ENCODE measurements at places on chromosomes 13 and 19.

GRCh38 chr19:54063350-54064116, at the start of gene VSTM1:
Gene VSTM1 (minus strand): TSS chr19:54063897. CDS start chr19:54063777, 120 bp downstream.
- no peak for DNase-seq

DNA sequence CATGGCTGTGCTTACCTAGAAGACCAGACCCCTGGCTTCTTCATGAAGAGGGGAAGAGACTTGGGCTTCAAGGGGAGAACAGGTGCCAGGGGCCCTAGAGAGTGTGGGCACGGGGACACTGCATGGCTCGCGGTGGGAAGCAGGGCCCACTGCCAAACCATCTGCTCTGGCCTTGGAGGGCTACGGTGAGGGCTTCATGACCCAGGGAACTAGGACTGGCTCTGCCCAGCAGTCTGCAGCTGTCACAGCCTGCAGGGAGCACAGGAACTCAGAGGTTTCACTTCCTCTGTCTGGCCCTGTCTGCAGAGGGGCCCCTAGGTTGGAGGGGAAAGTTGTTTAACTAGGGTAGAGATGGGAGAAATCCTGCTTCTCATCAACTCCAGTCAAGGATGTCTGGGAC, 4.3 kb downstream of the ERCC1 start:
- peak; percentile 81 for DNase-seq

GRCh38 chr19:13117176-13117771, 734 bp upstream of the TRMT1 start:
- no peak for DNase-seq

GRCh38 chr13:51704399-51705313, 99.3 kb downstream of the DHRS12 start:
- no peak for DNase-seq

GRCh38 chr13:29196409-29197074, 376.4 kb downstream of the MTUS2 start:
- no peak for DNase-seq

- DNase-seq, result peak; percentile 70
Observed at GRCh38 chr13:101144808-101145419, 271.4 kb downstream of the NALCN start.

DNA sequence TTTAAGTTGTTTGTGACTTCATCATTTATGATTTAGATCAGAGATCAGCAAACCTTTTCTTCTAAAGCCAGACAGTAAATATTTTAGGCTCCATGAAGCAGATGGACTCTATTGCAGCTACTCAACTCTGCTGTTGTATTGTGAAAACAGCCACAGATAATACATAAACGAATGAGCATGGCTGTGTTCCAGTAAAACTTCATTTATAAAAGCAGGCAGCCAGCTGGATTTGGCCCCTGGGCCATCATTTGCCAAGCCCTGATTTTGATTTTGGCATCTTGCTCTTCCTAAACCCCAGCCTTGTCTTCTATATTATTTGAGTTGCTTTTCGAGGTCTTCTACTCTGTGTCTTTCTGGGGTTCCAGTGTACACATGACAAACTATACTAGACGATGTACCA, 41.3 kb downstream of the RNASEH2B start:
- no peak for DNase-seq

DNA sequence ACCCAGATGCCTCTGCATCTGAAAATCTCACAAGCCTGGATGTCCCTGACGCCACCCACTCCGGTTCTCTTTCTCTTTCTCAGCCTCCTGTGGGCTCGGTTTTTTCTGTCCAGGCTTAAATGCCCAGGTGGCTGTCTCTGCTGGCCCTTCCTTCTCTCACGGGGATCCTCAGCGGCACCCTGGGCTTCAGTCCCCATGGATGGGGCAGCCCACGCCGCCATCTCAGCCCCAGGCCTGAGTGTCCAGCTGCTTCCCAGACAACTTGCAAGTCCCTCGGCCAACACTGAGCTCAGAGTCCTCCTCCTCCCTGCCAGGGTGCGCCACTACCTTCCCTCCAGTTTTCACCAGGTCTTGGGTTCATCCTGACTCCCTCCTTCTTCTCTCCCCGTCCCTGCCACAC, 6.4 kb downstream of the FBN3 start:
- DNase-seq, result no peak

DNA sequence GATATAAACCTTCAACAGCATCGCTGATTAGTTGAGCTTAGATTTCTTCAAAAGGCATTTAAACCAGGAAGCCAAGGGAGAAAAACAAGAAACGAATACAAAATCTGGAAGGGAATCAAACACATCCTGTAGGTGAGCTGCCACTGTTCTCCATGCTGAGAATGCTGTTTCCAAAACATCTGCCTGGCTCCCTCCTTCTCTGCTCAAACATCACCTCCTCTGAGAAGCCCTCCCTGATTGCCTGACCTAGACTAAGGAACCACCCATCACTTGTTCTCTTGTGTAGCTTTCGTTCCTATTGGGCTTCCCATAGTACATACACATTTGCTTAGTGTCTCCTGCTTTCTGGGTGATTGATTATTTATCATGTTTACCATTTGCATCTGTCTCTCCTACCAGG, 152.7 kb downstream of the CACNA1A start:
- DNase-seq, result no peak

DNA sequence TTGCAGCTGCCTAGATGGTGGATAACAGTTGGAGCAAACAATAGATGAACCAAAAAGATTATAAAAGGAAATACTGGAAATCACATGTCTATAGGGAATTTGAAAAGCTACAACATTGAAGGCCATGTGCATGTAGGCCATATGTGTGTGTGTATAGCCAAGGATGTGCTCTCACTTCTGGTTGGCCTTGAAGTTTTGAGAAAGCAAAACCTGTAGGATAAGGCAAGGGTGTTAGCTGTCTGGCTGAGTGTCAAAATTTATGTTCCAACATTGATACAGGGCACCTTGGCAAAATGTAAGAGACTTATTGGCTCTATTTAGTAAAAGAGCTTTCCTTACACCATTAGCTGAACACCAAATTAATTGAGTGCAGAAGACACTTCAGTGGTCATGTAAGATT, 1723.6 kb upstream of the PCDH20 start:
- no peak for DNase-seq

DNA sequence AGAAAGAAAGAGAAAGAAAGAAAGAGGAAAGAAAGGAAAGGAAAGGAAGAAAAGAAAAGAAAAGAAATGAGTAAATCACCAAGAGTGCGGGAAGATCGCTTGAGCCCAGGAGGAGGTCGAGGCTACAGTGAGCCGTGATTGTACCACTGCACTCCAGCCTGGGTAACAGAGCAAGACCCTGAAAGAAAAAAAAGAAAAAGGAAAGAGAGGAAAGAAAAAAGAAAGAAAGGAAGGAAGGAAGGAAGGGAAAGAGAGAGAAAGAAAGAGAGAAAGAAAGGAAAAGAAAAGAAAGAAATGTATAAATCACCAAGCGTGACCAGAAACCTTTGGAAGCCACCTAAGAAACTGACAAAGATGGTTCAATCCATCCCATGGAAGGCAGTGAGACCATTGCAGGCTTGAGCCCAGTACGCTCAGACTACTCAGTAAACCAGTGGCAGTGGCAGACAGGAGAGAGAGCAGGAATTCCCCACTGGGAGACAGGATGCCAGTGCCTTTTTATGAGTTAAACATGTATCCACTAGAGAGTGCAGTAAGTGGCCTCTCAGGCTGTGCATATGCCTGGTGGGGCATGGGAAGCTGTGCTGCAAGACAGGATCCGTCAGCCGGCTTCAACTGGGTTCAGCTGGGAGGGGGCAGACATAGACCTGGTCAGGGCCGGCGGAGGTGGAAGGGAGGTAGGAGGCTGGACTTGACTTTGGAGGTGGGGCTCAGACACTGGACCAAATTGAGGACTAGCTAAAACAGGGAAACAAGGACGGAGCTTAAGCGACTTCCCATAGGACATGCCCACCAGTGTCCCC, 4.8 kb downstream of the GPR42 start:
- DNase-seq, result no peak

DNA sequence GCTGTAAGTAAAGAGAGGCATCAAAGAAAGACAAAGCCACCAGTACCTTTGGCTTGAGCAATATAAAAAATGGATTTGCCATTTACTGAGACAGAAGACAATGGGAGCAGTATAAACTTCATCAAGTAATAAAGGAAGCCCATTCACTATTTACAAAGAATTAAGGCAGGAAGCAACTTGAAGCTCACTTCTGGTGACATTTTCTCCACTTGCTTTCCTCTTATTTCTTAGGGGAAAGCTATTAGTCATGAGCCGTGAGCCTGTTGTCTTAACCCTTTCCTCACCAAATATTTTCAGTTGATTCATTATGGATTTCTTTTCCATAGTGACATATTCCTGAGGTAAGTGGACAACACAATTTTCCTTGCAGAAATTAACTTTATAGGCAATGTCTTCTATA, 156.8 kb downstream of the DNAJC3 start:
- DNase-seq, result no peak

GRCh38 chr13:44331912-44332851, 41.4 kb upstream of the SERP2 start:
- DNase-seq, result peak; percentile 71

- DNase-seq, result no peak
Observed at GRCh38 chr19:37413313-37414084, 42.6 kb downstream of the ZNF527 start.

- no peak for DNase-seq
Observed at GRCh38 chr13:67148161-67148571, 82.0 kb downstream of the PCDH9 start.

GRCh38 chr13:28258417-28258816, 120.1 kb downstream of the PAN3 start:
- no peak for DNase-seq

DNA sequence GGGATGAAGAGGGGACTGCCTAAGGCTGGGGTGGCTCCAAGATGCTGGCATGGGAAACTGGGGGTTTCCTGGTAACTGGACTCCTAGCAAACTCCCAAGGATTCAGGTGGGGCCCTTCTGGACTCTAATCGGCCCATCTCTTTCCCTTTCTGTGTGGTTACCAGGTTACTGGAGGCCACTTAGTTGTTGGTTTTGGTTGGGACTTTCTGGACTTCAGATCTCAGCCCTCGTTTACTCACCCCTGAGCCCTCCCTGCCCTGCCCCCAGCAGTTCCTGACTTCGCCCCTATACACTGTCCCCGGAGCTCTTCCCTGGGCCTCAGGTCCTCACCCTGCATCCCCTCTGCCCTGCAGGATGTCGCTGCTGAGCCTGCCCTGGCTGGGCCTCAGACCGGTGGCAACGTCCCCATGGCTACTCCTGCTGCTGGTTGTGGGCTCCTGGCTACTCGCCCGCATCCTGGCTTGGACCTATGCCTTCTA, 328 bp downstream of the CYP4F12 start:
- no peak for DNase-seq

DNA sequence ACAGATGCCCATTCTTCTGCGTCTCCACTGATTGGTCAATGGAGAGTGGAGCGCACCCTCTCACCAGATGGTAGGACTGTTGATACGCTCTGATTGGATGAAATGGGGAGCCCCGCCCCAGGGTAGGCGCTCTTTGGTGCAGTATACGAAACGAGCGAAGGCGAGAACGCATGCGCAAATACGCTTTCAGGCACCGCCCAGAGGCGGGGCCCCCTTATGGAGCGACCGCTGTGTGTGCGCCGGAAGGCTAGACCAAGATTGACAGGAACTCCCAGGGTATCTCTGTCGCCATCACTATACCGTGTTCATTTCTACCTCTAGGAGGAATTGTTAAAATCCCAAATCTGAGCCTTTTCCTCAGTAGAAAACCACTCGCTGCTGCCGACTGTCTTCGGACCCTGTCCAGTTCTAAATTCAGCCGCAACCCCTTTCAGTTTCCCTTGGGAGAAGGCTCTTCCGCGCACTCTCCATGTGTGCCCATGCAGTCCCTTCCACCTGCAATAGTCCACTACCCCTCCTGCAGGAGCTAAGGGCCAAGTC, 720 bp upstream of the HNRNPL start:
- DNase-seq, result peak; percentile 99

- no peak for DNase-seq
Observed at GRCh38 chr19:11552666-11553372, 6.2 kb downstream of the ELOF1 start.

GRCh38 chr19:35718345-35719041, 690 bp downstream of the KMT2B start:
- DNase-seq, result peak; percentile 42

DNA sequence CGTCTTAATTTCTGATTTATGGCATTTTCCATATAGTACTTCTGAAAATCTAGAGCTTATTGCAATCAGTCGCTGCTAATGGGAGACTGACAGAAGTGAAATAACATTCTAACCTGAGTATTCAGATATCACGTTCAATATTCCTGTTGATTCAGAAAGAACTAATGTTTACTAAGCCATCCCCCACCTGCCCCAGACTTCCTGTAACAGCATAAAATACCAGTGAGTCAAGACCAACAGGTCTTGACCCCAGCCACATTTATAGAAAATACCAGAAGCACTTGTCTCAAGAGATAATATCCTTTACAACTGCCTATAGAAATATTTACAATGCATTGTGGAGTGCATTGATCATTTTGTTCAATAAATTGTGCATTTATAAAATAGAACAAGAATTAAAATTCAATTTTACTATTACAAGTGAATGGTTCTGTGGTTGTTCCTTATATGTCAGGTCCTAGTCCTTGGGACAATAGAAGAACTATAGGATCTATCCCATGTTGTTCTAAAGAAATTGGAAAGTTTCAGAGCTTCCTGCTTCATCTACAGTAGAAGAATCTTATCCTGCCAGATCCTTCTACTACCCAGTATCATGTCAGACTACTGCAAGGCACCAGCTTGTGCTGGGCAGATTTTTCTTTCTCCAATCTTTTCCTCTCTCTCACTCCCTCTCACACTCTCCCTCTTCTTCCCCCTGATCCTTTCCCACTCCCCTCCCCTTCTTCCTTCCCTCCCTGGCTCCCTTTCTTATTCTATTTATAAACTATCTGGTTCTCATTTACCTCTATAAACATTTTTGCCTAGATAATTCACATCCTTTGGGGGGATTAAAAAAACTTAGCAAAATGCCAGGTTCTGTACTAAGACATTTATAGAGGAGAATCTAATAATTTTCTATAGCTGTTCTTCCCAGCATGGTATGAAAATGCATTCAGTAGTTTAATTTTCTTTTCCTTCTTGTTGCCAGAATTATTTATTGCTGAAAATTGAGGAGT, 629.9 kb downstream of the DIAPH3 start:
- DNase-seq, result no peak

GRCh38 chr13:98664047-98664446, 87.1 kb upstream of the STK24 start:
- no peak for DNase-seq

- DNase-seq, result no peak
Observed at GRCh38 chr19:33532859-33533460, 11.4 kb upstream of the PEPD start.

- DNase-seq, result no peak
Observed at GRCh38 chr13:42380420-42381164, 108.6 kb downstream of the AKAP11 start.

- no peak for DNase-seq
Observed at GRCh38 chr19:47539747-47540311, 25.0 kb upstream of the NAPA start.

GRCh38 chr13:82717249-82717648, 1165.0 kb downstream of the SLITRK1 start:
- DNase-seq, result no peak
